Naive thymus-derived CD4-positive, alpha-beta T cell (primary cell): ENCODE measurements at places on chromosomes 1 and 21. TPM values are rescaled to one million over a fixed set of nuclear protein-coding genes. Genes with fewer than 3 reads are reported as not detected.

ZFYVE9 gene
- 5.0 TPM for total RNA-seq

TENT5C gene
- total RNA-seq: 37.9 TPM

FCAMR gene
- total RNA-seq: not detected

RXFP4 gene
- not detected in 2 replicates for total RNA-seq

- H3K36me3 ChIP-seq: no peaks in the 10 kb centered on the region
- DNase-seq: no peak
- H3K27ac ChIP-seq: no peak overlapping the region
- no peaks in the 10 kb centered on the region for H3K27me3 ChIP-seq
- no peak overlapping the region for H3K4me3 ChIP-seq
- H3K4me1 ChIP-seq: no peaks in the 10 kb centered on the region
Measured at GRCh38 chr1:191085121-191085520, 607.5 kb upstream of the BRINP3 start.

- H3K27ac ChIP-seq: no peak overlapping the region
- no peak overlapping the region for H3K4me3 ChIP-seq
- H3K27me3 ChIP-seq: no peaks in the 10 kb centered on the region
- no peak for DNase-seq
- H3K4me1 ChIP-seq: no peaks in the 10 kb centered on the region
Measured at GRCh38 chr1:177812650-177813049, 157.2 kb downstream of the SEC16B start.

DNA sequence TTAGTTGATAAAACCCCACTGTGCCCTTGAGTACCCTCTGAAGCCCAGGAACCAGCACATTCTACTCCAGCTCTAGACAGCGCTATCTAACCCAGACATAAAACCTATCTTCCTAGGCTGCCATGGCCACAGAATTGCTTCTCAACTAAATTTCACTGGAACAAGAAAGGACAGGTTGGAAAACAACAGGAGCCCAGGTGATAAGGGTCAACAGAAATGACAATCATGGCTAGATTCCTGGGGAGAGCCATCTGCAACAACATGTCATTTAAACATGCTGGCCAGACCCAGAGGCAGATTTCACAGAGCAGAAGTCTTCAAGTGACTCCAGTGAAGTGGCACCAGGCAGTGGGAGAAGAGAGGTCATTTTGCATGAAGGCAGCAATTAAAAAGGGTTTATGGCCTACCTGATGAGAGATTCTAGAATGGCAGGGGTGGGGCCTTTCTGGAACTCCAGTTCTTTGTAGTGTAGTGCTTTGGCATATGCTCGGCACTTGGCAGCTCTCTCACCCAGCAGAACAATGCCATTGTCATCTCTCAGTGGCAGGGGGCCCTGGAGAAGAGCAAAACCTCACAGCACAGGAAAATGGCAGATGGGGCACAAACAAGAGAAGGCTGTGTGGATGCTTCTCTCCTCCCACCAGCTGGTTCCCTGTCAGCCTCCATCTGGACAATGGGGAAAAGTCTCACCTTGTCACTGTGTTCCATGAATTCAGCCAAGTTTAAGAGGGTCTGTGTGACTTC is 9.9 kb downstream of the ANGPTL7 start:
- H3K4me1 ChIP-seq: no peaks in the 10 kb centered on the region
- peaks cover 22% of the 10 kb centered on the region for H3K36me3 ChIP-seq
- H3K27me3 ChIP-seq: no peaks in the 10 kb centered on the region
- no peak for DNase-seq

DNA sequence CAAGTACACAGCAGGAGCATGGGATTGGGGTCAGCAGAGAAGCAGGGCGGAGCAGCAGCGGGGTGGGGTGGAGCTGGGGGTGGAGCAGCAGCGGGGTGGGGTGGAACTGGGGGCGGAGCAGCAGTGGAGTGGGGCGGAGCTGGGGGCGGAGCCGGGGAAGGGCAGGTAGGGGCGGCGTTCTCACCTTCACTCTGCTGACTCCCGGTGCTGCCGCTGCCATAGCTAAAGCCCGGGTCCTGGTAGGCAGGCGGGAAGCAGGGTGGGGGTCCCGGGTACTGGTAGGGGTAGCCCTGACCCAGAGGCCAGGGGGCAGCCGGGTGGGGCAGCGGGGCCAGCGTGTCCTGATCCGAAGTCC is 6.7 kb downstream of the TAS1R3 start:
- no peak overlapping the region for H3K27ac ChIP-seq
- H3K4me3 ChIP-seq: no peak overlapping the region
- no peak for DNase-seq
- H3K27me3 ChIP-seq: no peaks in the 10 kb centered on the region
- H3K36me3 ChIP-seq: no peaks in the 10 kb centered on the region
- H3K4me1 ChIP-seq: no peaks in the 10 kb centered on the region

DNA sequence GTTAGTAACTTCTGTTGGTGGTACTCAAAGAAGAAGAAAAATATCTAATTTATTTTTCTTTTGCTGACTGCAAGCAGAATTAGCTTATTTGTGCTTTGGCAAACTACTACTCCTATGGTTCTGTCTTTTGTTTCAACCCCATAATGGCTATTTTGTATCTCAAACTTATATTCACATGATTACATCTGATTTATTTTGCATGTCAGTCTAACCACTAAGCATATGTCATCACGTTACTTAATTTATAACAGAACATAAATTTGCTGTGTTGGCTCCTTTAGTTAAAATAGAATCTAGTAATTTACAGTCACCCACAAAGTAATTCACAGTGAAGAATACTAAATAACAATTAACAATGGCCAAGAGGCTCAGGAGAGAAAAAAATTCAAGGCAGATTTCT is 39.1 kb upstream of the CNN3 start:
- no peaks in the 10 kb centered on the region for H3K27me3 ChIP-seq
- DNase-seq: no peak
- peaks cover 18% of the 10 kb centered on the region for H3K4me1 ChIP-seq

DNA sequence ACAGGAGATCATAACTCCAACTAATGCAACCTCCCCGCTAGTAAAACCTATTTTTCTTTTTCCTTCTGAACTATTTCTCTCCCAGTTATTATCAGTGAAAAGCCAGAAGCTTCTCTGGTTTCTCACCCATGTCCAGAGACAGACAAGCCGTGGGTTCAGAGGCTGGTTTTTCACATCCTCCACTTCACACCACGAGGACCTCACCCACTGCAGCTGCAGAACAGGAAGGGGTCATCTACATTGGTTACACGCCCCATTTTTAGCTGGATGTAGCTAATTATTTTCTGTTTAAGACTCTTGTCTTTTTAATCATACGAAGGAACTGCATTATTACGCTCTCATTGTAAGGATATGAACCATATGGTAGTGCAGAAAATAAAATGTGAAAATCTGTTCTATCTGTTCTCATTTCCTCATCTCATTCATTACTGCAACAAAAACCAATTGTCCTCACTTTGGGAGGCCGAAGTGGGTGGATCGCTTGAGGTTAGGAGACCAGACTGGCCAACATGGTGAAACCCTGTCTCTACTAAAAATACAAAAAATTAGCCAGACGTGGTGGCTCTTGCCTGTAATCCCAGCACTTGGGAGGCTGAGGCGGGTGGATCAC is 39.1 kb upstream of the CLDN14 start:
- no peak overlapping the region for H3K27ac ChIP-seq
- no peaks in the 10 kb centered on the region for H3K36me3 ChIP-seq
- no peaks in the 10 kb centered on the region for H3K27me3 ChIP-seq
- no peak for DNase-seq

DNA sequence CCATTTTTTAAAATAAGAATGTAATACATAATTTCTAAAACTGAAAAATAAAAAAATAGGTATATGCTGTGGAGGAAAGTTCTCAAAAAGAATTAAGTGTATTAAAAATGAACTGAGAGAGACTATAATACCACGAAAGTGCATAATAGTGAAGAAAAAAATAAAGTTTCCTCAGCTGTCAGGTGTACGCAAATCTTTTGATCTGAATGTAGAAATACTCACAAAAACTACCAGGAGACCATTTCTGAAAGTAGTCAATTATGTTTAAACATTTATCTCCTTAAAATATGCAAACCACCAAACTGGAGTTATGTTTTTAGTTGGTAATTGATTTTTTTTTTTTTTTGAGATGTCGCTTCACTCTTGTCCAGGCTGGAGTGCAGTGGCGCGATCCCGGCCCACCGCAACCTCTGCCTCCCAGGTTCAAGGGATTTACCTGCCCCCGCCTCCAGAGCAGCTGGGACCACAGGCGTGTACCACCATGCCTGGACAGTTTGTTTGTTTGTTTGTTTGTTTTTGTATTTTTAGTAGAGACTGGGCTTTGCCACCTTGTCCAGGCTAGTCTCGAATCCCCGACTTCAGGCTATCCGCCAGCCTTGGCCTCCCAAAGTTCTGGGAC is 1169.2 kb upstream of the B3GALT2 start:
- H3K36me3 ChIP-seq: no peaks in the 10 kb centered on the region
- no peak for DNase-seq
- H3K4me1 ChIP-seq: no peaks in the 10 kb centered on the region
- no peaks in the 10 kb centered on the region for H3K27me3 ChIP-seq
- H3K4me3 ChIP-seq: no peak overlapping the region

DNA sequence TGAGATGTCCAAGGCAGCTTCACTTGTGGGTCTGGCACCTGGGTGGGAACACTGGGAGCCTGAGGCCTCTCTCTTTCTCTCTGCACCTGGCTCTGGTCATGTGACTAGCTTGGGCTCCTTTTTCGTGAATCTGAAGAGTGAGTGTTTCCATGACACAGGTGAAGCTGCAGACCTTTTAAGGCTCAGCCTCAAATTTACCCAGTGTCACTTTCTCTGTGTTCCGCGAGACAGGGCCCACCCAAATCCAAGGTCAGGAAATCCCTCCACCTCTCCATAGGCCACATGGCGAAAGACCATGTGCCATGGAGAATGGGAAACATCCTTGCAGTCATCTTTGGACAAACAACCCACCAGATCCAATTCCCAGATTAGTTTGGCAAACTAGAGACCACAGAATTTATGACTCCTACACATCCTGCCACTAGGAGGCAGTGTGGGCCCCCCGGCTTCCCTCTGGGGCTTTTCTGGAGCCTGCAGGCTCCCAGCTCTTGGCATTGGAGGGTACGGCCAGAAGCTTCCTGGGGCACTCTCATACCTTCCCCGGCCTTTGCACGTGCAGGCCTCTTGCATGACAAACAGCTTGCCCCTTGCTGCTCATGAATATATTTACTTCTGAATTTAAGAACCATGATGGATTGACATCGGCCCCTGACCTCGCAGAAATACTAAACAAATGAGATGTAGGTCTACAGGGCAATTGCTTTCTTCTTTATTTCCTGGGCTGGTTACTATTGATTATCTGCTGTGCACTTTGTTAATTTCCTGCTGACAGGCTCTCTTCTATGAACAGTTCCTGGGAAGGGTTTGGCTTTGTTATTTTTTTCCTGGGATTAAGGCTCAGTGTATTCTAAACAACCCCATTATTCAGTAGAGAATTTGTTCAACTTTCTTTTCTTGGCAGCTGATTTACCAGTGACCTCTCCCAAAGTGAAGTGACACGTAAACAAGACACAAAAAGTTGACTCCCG is 180.7 kb downstream of the KAZN start:
- no peak overlapping the region for H3K4me3 ChIP-seq
- H3K4me1 ChIP-seq: no peaks in the 10 kb centered on the region
- no peak for DNase-seq
- no peaks in the 10 kb centered on the region for H3K27me3 ChIP-seq

GRCh38 chr1:44558883-44559282 is 115.4 kb downstream of the TMEM53 start:
- no peak overlapping the region for H3K4me3 ChIP-seq
- DNase-seq: no peak
- H3K27ac ChIP-seq: no peak overlapping the region
- no peaks in the 10 kb centered on the region for H3K27me3 ChIP-seq
- no peaks in the 10 kb centered on the region for H3K4me1 ChIP-seq

DNA sequence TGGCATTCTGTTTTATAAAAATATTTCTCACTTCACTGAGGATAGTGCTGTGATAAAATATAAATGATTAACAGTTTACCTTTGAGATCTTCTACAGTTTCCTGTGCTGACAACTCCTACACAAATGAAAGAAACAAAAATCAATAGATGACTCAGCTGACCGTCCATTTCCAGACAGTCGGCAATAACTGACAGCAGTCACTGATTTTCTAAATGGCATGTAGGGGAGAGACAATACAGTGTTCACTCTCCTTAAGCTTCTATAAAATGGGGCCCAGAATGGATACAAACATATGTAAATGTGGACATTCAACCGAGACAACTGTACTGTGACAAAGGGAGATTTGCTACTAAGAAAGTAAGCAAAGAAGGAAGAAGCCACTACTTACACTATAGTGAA is 34.3 kb downstream of the PCNX2 start:
- H3K4me1 ChIP-seq: no peaks in the 10 kb centered on the region
- H3K27me3 ChIP-seq: no peaks in the 10 kb centered on the region
- no peak for DNase-seq
- no peak overlapping the region for H3K27ac ChIP-seq
- no peak overlapping the region for H3K4me3 ChIP-seq

- no peak for DNase-seq
- no peak overlapping the region for H3K27ac ChIP-seq
- H3K27me3 ChIP-seq: no peaks in the 10 kb centered on the region
Measured at GRCh38 chr1:22803833-22804232, 93.2 kb downstream of the EPHB2 start.

DNA sequence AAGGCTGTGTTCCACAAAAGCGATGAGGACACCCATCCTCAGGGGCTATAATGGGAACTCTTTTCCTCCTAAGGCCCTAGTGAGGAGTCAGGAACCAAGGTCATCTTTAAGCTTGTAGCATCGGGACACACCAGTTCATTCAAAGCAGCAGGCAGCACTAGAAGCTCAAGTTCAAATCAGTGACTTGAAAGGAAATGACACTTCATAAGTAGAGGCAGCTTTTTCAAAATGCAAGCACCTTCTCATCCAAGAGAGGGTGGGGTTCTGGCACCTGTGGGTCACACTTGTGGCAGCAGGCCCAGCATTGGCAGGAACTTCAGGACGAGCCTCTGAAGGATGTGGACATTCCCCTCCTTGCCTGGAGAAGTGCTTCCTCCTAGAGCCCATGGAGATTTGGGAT is 496.3 kb downstream of the KIF26B start:
- H3K27ac ChIP-seq: no peak overlapping the region
- H3K4me3 ChIP-seq: no peak overlapping the region
- H3K27me3 ChIP-seq: no peaks in the 10 kb centered on the region

GRCh38 chr1:82534996-82535395 is 734.3 kb downstream of the ADGRL2 start:
- no peak overlapping the region for H3K27ac ChIP-seq
- DNase-seq: no peak
- H3K4me3 ChIP-seq: no peak overlapping the region
- no peaks in the 10 kb centered on the region for H3K4me1 ChIP-seq
- no peaks in the 10 kb centered on the region for H3K27me3 ChIP-seq
